Stimulated activated CD8-positive, alpha-beta memory T cell treated with anti-CD3 and anti-CD28 coated beads, Interleukin-15, amount 100 ng/mL, for 4 hours (primary cell): ENCODE measurements at places on chromosomes 5 and 9.

DNA sequence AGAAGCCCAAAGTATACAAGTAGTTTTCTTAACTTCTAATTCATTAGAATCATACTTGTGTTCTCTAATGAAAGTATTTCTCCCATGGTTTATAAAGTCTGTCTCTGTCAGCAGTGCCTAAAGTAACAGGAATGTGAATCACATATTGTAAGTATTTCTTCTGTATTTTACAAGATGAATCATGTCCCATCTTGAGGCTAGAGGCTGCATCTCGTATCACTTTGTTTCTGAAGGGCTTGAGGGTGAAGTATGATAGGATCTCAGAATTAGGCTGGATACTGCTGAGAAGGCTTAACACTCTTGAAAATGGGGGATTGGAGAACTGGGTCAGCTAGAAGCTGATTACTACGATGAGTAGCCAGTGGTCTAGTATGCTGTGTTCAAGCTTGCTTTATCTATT is 242.2 kb upstream of the ACTBL2 start:
- no peak for DNase-seq

DNA sequence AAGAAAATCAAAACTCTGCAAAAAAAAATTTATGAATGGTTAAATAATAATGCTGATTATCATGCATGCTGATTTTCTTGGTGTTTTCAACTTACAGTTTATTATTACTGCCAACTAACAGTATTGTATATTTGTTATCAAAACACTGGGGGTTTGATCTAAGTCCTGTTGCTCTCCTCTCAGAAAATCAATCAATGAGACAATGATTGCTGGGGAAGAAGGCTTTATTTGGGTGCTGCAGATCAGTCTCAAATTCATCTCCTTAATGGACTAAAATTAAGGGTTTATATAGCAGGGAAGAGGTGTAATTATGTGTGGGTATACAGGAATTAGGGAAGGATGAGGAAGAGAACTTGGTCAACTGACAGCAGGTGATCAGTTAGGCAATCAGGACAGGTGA is 565.5 kb upstream of the CDH6 start:
- no peak for DNase-seq

- no peak for DNase-seq
These were observed 53.3 kb downstream of the UGCG start for GRCh38 chr9:111949919-111950318.

DNA sequence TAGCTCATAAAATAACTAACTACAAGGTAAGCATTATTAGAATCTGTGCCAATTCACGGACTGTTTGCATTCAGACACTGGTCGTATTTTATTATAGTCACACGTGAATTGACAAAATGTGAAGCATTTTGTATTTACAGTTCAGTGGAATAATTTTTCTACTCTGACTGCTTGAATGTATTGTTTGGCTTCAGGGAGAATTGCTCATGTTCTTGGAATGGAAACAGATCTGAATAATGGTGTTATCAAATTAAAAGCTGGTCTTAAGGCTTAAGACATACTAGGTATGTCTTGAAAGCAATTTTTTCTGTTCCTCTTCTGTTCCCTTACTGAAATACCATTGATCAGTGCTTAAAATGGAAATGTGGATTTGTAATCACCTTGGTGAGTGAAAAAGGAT is 543.7 kb upstream of the TLE4 start:
- no peak for DNase-seq

DNA sequence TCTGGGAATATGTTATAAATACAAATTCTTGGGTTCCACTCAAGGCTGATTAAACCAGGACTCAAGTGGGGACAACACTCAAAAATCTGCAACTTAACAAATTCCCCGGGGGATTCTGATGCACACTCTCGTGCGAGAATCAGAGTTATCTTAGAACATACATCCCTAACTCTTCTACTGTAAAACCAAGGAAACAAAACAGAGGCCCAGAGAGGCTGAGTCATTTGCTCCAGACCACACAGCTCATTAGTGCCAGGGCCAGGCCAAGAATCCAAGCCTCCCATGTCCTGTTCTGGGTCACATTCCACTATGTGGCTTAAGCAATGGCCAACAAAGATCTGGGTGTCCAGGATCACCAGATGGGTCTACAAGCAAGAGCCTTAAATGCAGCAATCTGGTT is 166.0 kb downstream of the ADAMTS12 start:
- DNase-seq = no peak

GRCh38 chr9:88092797-88093331 is 45.4 kb downstream of the SPATA31C2 start:
- DNase-seq = no peak
